IMR-90 (cell line): ENCODE measurements at places on chromosomes 2 and 18.
A peak's percentile ranks its signal among the peaks of the same experiment; 100 is the strongest.

- no peak for DNase-seq
These were observed 23.5 kb upstream of the RHOB start for GRCh38 chr2:20423359-20423758.

DNA sequence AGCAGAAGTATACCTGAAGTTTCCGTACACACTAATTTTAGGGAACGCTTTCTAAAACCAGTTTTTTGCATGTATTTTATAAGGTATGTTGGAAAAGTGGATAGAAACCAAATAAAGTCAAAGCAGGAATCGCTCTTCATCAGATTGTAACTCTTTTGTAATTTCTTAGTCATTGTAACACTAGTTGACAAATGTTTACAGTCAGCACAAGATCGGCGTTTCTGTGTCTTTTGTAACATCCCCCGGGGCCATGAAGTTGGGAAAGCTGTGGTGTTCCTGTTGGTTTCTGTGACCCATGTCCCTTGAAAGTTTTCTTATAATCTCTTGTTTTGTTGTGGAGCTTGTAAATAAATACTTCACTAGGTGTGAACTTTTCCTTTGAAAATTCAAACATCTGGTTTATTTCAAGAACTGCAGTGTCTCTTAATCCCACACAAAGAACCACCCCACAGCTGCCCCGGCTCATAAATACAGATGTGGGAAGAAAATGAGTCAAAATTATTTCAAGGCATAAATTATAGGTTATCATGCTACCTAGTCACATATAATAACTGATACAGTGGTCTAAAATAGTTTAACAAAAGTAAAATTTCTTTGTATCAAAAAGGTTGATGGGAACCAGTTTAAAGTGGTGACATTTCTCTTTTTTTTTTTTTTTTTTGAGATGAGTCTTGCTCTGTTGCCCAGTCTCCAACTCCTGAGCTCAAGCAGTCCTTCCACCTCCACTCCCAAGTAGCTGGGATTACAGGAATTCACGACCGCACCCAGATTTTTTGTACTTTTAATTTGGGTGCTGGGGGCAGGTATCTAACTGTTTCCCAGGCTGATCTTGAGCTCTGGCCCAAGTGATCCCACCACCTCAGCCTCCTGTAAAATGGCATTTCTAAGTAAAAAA is 751 bp upstream of the NMI start:
- DNase-seq = peak; percentile 53

DNA sequence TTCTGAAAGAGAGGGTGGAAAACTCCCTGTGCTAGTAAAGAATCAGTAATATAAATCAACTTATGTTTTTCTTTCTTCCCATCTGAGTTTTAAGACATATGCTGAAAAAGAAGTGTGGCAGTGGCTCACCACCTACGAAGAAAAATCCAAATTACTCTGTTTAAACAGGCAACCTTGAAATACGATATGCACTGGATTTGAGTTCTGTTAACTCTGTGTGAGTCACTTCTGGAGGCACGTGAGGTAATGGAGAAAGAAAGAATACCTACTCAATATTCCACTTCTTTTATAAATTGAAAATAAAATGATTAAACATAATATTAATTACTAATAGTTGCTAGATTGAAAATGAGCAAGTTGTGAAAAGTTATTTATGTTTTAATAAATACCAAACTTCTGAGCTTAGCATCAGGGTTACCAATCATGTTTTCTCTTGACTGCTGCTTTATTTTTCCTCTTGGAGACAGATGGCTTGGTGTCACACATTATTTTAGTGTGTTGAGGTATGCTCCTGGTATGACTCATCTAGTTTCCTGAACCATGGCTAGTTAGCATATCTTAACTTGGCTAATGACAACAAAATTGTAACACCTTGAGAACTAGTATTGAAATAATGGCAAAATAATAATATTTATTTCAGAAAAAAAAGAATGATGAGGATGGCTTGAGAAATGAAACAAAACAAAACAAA is 1705.5 kb upstream of the PIK3C3 start:
- peak; percentile 6 for DNase-seq

GRCh38 chr2:72015266-72015665 is 132.4 kb downstream of the CYP26B1 start:
- DNase-seq = no peak

DNA sequence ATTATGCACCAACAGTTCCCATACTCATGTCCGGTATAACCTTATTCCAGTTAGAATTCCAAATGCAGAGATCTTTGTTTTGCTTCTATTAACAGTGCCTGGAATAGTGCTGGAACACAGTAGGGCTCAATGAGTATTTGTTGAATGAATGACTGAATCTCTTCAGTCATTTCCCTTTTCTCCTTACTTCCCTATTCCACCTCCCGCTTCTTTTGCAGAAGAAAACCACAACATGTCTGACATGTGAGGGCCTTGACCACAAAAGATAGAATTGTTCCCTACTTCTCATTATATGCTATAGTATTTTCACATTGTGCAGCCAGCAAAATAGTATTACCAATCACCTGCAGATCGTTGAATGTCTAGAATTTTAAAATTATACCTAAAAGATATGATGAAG is 19.5 kb upstream of the HNRNPLL start:
- DNase-seq = no peak

- no peak for DNase-seq
These were observed at the start of gene INPP5D for GRCh38 chr2:233059797-233060500. Gene INPP5D (plus strand): TSS chr2:233060342. CDS start chr2:233060479, 137 bp downstream.

DNA sequence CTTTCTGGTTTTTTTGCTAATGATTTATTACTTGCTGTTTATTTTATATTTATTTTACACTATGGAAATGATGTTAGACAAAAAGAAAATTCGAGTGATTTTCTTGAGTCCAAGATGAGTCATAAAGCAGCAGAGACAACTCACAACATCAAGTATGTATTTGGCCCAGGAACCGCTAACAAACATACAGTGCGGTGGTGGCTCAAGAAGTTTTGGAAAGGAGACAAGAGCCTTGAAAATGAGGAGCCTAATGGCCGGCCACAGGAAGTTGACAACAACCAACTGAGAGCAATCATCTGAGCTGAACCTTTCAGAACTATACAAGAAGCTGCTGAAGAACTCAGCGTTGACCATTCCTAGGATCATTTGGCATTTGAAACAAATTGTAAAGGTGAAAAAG is 594.1 kb downstream of the SATB2 start:
- peak; percentile 58 for DNase-seq

GRCh38 chr2:18957909-18958308 is 368.5 kb upstream of the NT5C1B start:
- peak; percentile 72 for DNase-seq
